ENCODE measurements at places on chromosomes 7 and 10.
A peak's percentile ranks its signal among the peaks of the same experiment; 100 is the strongest.

GRCh38 chr10:107163076-107163855, 1.2 kb downstream of the SORCS1 start:
- DNase-seq, result no peak

DNA sequence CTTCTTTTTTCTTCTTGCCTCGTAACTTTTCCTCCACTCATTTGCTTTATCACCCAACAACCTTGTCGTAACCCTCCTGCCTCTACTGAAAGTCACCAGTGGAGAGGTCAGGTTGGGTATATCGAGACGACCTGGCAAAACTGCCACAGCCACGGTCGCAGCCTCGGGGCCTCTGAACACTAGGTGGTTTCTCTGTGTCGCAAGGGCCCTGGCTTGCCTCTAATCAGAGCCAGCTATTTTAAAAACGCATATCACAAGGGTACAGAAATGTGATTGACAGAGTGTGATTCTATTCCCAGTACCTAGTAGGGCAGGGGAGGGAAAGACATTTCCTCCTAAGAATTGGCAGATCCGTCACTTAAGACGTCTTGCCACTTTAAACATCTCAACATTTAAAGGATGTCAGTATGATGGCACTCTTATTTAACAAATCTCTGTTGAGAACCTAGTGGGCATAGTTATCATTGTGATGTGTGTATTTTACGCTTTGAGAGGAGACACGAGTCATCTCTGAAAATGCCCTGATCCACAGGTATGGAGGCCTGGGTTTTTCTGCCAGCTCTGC, 197.5 kb downstream of the ARHGAP21 start:
- DNase-seq, result no peak

DNA sequence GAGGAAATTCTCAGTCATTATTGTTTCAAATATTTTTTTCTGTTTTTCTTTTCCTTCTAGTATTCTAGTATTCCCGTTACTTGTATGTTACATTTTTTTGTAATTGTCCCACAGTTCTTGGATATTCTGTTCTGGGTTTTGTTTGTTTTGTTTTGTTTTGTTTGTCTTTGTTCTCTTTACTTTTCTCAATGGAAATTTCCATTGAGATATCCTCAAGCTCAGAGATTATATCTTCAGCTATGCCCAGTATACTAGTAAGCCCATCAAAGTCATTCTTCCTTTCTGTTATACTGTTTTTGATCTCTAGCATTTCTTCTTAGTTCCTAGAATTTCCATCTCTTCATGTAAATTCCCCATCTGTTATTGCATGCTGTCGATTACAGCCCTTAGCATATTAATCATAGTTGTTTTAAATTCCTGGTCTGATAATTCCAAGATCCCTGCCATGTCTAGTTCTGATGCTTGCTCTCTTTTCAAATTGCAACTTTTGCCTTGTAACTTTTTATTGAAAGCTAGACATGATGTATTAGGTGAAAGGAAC, 27.8 kb downstream of the GPR37 start:
- no peak for DNase-seq

- no peak for DNase-seq
Observed at GRCh38 chr10:16186564-16186963, 250.2 kb upstream of the PTER start.

DNA sequence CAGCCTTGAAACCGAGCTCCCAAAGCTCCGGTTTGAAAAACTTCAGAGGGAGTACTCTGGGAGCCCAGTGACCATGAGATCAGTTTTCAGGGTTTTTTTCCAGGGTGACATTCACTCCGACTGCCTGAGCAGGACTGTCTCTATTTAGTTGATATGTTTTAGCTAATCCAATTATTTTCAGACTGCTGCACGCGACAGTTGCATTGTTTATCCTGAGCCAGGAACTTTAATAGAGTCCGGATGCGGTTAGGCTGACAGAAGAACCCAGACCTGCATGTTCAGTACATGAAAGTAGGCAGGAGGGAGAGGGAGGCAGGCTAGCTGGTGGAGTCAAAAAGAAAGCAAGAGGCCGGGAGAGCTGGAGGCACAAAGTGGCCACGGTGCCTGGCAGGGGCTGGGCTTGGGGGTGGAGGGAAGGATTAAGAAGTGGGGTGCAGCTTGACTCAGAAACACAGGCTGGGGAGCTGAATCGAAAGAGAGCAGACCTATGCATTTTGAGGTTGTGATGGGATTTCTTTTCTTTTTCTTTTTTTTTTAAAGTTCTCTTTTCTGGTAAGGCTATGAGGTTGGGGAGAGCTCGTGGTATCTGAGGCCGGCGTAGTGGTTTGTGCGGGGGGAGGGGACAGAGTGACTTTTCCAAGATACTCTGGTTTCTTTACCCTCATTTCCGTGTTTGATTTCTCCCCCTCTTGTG, 5.7 kb downstream of the GATA3 start:
- peak; percentile 69 for DNase-seq

DNA sequence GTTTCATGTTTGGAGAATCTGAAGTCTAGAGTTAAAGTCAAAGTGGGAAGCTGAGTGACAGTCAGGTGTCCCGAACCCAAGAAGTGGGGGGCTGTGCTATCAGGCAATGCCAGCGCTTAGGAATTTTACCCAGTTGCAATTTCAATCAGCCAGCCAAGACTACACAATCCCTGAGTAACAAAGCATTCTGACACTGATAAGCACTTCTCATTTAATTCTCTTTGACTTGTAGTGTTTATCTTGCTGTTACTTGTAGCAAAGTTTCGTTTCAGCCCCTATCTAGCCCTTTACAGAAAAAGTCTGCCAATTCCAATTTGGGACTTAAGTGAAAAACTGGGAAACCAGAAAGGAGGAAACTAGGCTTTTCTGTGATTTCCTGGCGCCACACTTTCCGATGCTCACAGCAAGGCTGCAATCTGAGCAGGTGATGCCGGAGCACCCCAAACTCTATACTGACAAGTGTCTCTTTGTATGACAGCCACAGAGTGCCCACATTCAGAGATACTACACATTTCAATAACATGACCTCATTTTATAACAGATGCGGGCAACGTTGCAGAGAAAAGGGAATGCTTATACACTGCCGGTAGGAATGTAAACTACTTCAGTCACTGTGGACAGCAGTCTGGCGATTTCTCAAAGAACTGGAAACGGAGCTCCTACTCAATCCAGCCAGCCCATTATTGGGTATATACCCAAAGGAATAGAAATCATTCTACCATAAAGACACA, 61.0 kb downstream of the ITIH5 start:
- DNase-seq, result no peak

DNA sequence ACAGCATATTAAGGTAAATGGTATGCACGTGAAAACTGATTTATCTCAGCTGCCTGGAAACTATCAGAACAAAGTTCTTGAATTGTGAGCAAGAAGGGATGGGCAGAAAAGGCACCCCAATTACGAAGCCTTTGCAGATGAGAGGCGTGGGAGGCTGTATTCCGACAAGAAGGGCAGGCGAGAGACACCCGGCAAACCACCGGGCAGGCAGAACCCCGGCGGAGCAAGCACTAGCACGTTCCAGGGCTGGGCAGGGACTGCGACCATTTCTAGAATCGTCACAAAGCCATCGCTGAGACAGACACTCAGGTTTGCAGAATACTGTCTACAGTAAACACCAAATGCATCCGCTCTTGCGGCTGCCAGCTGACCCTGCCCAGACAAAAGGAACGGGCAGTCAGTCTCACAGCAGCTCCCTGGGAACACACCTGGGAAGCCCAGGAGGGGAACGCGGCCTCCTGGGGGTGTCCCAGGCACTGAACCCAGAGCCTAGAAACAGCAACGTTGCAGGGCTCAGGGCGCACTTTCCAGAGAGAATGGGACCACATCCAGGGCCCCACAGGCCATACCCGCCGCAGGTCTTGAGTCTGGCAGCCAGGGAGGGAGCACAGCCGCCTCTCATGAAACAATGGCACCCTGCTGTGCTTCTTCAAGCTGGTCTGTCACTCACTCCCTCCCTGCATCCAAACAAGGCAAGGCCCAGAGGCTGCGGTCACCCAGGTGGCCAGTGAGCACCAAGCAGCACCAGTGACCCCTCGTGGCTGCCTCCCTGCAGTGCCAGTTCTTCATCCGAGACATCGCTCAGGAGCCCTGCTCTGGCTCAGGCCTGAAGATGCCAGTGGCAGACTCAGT, 261.9 kb downstream of the PTPRN2 start:
- DNase-seq, result no peak

Data from activated T-cell treated with anti-CD3 and anti-CD28 coated beads, Interleukin-2, amount 50 U/mL, for 24 hours (primary cell).